ENCODE measurements at places on chromosomes 1 and 21.

- DNase-seq, result no peak
Observed at GRCh38 chr21:34093083-34093482, 19.7 kb downstream of the MRPS6 start.

DNA sequence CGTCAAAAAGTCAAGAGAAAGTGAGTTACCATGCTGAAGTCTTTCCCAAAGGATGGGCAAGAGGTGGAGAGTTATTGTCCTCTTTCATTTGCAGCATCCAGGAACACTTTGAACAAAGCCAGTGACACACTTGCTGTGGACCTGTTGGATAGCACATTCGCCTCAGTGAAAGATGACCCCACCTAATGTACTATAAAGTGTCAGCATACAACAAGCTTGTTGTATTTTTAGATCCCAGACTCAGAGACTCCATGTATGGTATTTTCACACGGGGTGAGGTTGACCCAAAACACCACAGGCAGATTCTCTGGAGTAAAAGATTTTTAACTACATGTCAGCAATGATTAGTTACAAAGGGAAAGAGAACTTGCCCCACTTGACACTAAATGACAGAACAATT, 273.8 kb downstream of the PTBP2 start:
- DNase-seq, result no peak

DNA sequence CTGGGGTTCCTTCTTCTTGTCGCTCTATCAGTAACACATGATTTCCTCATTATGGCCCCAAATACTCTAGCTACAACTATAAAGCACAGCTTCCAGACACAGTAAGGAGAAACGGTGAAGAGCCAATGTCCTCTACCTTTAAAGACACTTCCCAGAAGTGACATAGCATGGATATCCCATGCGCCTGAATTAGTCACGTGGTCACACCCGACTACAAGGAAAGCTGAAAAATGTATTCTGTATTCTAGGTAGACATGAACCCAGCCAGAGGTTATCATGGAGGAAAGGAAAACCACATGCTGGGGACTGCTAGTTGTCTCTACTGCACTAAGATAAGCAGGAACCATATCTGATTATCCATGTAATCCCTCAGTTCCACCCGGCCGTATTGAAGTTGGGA, 244.3 kb downstream of the LMX1A start:
- no peak for DNase-seq

DNA sequence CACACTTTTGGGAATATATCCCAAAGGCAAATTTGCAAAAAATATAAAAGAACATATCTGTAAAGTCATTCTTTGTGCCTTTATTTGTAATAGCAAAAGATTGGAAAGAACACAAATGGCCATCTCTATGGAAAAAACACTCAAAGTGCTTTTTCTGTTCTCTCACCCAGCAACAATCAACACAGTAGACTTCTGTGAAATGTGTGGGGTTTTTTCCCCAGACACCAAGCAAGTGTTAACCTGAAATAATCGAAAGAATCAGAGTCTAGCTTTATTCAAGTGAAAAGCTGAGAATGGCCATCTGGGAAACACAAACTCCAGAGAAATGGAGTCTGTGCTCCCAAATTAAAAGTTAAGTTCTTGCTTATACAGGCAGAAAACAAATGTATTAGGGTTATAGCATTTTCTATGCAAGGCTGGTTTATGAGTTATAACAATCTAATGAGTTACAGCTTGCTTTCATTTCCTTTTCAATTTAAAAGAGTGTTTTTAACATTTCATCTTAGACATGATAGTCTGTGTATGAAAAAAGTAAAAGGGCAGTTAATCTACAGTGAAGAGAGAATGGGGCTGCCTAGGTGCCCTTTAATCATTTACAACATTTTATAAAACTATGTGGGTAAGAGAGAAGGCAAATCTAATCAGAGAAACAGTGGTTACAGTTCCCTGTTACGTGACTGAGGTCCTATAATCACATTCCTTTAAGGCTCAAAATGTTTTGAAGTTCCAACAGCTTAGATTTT, 46.6 kb downstream of the SLC30A7 start:
- DNase-seq, result no peak

- DNase-seq, result no peak
Observed at GRCh38 chr1:76668046-76668445, 199.2 kb upstream of the ST6GALNAC5 start.

DNA sequence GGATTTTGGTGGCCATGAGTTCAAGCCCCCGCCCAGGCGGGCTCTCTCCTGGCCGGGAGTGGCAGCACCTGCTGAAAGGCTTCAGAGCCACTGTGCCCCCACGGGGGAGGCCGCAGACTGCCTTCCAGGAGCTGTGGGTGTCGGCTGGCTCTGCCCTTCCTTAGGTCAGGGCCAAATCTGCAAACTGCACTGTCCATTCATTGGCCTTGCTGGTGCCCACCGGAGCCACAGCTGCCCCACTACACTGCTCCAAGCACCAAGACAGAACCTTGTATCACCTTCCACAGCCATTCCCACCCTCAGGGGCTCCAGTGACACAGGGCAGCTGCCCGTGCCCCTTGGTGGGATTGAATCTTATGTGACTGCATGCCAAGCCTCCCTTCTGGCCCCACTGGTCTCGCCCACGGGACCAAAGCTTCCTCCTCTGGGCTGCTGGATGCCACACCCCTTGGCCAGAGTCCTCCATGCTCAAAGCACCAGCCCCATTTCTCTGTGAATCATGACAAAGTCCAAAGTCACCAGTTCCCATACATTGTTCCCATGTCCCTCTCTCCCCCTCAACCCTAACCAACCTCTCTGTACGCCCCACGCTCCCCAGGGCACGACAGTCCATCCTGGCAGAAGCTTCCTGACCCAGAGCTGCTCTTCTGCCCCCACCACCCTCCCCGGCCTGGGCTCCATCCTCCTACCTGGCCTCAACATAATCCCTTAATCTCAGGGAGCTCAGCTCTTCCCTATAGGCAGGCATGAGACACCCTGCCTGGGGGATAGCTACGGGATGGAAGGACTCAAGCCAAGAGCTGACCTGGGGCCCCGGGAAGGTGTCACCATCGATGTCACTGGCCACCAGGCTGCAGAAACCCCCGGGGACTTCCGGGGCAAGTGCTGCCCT, 20.9 kb upstream of the GPR153 start:
- DNase-seq, result no peak

DNA sequence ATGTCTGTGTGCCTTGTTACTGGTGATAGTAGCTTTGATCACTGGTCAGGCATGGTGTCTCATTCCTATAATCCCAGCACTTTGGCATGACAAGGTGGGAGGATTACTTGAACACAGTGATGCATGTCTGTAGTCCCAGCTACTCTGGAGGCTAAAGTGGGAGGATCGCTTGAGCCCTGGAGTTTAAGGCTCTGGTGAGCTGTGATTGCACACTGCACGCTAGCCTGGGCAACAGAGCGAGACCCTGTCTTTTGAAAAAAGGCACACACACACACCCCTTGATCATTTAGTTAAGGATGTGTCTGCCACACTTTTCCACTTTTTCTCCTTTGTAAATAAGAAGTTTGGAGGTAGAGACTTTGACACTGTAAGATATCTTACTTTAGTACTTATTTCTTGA, 15.1 kb downstream of the MIGA1 start:
- no peak for DNase-seq

GRCh38 chr1:29944253-29944905, 708.1 kb downstream of the PTPRU start:
- no peak for DNase-seq

- no peak for DNase-seq
Observed at GRCh38 chr1:29655145-29655544, 418.8 kb downstream of the PTPRU start.

DNA sequence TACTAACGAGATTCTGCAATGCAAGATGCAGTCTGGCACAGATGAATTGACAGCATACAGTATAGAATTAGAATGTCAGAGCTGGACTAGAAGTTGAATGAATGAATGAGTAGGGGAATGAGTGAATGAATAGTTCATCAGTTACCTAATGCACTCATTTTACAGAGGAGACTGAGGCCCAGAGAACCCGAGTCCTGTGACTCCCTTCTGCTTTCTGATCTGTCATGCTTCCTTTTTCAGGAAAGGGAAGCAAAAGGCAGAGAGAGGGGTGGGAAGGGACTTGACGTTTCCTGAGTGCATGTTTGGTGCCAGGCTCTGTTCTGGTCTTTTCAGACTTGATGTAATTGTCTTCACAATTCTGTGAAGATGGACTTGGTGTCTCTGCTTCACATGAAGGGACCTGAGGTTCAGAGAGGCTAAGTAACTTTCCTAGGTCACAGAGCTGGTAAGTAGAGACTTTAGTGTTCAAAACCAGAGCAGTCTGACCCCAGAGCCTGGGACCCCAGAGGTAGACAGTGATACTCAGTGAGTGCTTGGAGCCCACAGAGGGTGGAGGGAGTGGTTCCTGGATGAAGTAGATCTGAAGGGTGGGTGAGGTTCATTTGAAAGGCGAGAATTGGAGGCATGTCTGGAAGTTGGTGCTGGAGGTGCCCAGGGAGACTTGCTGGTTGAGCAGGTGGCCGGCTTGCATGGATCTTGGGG, 8.0 kb upstream of the MEX3A start:
- DNase-seq, result peak; percentile 46

GRCh38 chr1:26726784-26727183, 31.0 kb downstream of the ARID1A start:
- no peak for DNase-seq

- DNase-seq, result no peak
Observed at GRCh38 chr1:78224861-78225552, 179.2 kb downstream of the GIPC2 start.

GRCh38 chr21:29007810-29008209, 11.3 kb downstream of the RWDD2B start:
- DNase-seq, result no peak

DNA sequence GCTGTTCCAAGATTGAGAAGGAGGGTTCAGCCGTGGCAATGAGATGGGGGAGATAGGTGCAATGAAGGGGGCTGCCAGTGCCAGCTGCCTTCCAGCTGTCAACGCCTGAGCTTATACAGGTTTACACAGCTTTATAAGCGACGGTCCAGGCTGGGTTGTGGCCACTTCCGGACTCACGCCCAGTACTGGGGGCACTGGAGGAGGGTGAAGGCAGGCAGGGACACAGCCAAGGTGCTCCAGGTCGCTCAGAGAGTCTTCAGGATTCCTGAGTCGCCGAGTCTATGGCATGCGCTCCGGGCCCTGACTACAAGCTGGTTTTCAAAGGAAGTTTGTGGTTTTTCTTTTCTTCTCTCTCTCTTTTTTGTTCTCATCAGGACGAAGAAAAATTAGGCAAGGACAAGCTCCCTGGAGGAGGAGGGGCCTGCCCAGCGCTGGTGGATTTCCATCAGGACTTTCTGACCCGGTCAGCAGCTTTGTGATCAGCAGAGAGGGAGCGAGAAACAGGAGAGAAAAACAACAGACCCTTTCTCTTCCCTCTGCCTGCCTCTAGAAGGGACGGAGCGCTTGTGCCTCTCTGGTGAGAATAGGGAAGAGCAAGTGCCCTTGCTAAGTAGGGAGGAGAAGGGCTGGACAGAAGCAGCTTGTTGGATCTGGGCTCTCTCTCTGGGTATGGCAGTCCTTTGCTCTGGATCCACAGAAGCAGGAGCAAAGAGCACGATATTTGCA, at the start of gene MINDY1:
TSS of gene MINDY1 (minus strand) at position 576 of the 726 bp plus-strand sequence. CDS start 4,285 bp downstream, outside the sequence.
- DNase-seq, result peak; percentile 96

DNA sequence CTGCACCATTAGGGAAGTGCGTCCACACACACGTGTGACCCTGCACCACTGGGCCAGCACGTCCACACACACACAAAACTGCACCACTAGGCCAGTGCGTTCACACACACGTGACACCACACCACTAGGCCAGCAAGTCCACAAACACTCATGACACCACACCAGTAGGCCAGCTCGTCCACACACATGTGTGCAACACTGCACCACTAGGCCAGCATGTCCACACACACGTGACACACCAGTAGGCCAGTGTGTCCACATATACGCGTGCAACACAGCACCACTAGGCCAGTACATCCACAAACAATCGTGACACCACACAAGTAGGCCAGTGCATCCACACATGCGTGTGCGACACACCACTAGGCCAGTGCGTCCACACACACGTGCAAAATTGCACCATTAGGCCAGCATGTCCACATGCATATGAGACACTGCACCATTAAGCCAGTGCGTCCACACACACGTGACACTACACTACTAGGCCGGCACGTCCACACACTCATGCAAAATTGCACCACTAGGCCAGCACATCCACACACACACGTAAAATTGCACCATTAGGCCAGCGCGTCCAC, 235.0 kb downstream of the SLC45A1 start:
- DNase-seq, result no peak

DNA sequence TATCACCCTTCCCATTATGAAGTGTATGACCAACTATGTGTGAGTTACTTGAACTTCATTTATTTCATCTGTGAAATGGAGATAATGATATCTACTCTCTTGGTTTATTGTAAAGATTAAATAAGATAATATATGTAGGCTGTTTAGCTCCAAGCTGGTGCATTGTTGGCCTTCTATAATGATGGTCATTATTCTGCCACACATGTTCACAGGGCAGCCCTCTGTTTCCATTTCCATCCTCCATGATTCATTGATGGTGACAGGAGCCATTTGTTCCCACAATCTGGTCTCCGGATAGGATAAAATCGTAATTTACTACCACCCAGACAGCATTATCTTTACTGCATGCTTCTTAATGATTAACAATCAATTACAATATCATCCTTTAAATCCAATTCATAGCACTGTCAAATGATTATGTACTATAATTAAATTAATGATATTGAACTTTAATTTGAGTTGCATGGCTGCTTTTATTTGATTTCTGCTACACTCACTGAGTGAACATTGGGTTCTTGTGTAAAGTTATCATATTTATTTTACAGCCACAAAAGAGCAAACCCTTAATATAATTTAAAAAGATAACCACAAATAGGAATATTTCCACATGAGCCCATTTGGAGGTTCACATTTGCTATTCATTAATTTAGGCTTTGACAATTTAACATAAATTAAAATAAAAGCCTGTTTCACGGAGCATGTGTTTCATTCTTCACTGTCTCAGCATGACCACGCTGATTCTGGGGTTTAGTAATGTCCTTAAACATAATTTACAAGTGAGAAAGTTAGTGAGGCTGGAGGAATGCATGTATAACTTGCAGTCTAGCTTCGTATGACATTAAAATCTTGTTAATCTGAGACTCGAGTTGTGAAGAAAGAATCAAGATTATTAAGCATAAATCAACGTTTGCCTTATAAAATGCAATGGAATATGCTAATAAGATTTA, 596.4 kb upstream of the ZRANB2 start:
- DNase-seq, result no peak

DNA sequence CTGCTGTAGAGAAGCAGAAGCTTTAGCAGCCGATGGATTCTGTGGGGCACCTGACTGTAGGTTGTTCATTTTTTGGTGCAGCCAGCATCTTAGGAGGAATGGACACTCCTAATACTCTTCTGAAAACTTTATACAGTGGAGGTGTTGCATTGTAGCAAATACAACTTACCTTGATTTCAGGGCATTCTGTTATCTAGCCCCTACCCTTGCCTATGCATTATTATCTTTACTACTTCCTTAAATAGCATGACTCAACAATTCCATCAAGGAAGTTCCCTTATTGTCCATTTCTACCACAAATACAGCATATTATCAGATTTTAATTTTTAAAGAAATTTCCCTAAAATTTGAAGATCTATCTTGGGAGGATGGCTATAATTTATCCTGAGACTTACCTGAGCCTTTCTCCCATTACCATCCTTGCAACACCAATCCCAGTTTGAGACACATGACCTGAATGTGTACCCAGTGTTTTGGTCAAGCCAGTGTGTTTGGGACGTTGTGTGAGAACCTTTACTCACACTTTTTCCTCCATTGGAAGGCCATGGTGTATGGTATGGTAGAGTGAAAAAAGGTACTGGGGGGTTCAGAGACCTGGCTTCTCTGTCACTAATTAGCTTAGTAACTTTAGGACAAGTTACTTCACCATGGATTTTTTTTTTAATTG, 9.2 kb downstream of the POU2F1 start:
- DNase-seq, result peak; percentile 50

- DNase-seq, result no peak
Observed at GRCh38 chr21:43767984-43768867, 7.9 kb downstream of the CSTB start.

- DNase-seq, result no peak
Observed at GRCh38 chr1:99266726-99267125, 2.4 kb downstream of the PLPPR4 start.
